Lower lobe of right lung (tissue), 2 donors: ENCODE measurements at places on chromosomes 6 and 20.

DNA sequence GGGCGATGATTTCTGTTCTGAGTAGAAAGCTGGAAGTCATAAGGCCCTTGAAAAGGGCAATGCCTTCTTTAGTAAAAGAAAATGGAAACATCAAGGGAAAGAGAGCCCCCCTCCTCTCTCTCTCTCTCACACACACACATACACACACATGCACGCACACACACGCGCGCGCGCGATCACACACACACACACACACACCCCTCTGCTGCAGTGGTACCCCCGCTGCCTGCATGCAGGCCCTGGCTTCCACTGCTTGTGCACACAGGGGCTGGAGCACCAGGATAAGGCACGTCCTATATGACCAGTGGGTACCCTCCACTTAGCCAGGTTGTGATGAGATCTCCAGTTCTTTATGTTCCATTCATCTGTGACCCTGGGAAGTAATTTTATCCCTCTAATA, 300.9 kb downstream of the SLC35F1 start:
- no peak for DNase-seq

GRCh38 chr6:27043244-27043643, 204.3 kb upstream of the PRSS16 start:
- no peak for DNase-seq

DNA sequence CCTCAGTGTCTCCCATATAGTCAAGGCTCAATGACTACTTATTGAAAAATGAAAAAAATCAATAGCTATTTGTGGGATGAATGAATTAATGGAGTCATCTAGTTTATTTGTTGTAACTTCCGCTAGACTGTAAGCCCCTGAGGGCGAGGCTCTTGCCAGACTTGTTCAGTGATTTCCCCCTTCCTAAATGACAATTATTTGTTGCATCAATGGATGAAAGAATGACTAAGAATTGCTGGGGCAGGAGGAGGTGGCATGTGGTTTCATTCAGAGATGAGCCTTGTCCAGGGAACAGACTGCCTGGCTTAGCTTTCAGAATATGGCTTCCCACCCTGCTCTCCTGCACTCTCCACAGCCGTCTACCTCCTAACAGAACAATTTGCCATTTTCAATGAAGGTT, 1.1 kb upstream of the PRELID3B start:
- DNase-seq: no peak

- DNase-seq: no peak
Measured at GRCh38 chr6:51648236-51648635, 439.2 kb downstream of the PKHD1 start.

DNA sequence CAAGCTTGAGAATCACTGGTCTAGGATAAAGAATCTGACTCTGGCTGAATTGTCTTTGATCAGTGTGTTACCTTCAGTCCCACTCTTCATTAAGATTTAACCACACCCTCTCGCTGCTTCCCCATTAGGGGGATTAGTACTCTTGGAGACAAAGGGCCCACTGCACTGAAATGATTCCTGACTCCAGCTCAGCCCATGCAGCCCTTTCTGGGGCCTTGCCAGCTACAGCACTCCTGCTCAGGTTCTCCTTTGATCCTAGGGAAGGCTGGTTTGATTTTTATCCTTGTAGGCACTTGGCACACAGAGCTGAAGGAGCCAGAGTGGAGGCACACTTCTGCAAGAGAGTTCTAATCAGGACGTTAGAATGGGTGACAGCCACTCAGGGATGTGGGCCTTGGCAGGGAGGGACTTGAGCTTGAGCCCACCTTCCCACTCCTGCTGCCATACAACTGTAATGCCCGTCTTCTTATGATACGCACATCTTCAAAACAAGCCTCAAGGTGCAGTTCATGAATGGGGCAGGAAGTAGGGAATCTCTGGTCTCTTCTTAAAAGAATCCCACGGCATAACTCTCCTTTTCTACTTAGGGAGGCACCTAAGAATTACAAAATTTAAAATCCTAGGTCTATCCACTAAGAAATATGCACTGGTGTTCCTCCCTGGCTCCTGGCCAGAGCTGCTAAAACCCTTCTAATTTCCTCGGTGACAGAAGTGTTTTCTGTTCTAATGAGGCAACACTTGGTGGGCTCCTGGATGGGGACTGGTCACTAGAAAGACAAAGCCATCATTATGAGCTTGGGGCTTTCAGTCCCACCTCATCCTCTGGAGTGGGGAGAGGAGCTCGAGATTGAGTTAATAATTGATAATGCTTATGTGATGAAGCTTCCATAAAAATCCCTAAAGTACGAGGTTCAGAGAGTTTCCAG, 1.5 kb upstream of the SLA2 start:
- DNase-seq: no peak

DNA sequence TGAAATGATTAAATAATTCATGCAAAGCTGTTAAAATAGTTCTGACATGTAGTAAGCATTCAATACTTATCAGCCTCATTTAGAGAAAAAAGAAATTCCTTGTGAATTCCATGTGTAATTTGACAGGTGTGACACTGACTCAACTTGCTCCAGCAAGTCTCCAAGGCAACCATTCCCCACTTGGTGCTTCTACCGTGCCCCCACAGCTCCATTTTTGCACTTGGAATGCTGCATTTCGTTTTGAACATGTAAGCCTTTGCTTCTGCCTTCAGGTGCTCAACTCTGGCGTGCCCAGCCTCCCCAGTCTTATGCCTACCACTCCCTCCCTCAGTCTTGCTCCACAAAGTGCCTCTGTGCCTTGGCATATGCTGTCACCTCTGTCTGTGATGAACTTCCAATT, 760.6 kb upstream of the CHD6 start:
- DNase-seq: no peak

DNA sequence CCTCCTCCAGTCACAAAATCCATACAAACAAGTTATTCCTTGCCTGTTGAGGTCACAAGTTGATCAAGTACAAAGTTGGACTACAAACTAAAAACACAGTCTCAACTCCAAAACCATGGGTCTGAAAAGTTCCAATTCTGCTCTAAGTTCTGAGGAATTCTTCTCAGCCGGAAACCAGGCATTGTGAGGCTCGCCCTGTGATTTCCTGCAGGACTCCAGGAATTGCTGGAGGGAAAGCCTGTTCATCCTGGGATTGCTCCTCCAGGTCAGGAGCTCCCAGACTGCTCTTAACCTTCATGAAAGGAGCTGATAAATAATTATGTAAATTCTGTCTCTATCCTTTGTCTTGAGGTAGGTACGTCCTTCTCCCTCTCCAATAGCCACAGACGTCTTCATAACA, 8.5 kb downstream of the TRAM2 start:
- DNase-seq: no peak

DNA sequence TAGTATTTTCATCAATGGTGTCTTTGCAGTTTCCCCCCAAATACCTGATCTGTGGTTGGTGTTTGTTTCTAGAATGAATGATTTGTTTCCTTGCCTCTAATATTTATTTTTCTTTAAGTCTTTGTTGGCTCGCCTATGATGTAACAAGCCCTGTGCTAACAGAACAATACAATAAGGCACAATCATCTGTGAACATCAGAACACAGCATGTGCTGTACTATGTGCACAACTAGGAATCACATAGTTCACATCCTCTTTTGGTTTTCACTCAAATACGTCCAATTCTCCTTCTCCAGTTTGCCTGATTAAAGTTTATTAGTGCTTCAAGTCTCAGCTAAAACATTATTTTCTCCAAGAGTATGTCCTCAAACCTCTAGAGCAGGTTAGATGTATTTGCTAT, 613.1 kb downstream of the EPHA7 start:
- DNase-seq: no peak

DNA sequence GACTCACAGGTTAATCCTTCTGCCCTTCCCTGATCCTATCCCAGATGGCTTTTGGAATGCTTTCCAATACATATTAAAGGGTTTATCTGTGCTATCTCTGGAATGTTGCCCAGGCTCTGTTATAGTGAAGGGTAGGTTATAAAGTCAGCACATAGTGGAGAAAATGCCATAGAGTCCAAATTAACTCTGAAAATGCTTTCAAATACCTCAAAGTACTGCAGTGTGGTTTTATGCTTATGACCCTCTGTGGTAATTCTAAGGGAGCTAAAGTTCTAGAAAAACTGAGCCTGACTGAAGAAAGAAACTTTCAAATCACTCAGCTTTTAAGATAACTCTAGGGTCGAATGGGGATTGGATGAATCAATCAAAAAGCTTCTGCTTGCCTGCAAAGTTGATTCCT, 159.8 kb downstream of the PLCB1 start:
- DNase-seq: no peak

GRCh38 chr6:26571592-26572296, 25.0 kb upstream of the ABT1 start:
- DNase-seq: no peak

- DNase-seq: no peak
Measured at GRCh38 chr6:107396211-107396610, 63.2 kb downstream of the PDSS2 start.

DNA sequence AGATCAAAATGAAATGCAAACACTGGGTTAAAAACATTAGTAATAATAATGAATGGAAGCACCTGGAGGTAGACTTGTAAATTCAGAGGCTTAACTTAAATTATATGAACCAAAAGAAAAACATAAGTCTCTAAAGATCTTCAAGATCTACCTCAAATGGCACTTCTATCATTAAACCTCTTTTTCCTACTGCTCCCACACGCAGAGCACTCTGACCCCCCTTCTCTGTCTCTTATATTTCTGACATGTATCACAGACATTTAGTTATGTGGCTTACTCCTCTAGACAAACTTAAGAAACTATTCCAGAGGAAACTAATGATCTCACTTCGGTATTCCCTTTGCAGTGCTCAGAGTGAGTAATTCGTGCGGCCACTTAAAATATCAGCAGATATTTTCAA, 1.1 kb downstream of the TBC1D32 start:
- no peak for DNase-seq

- DNase-seq: no peak
Measured at GRCh38 chr6:40778196-40778595, 191.0 kb upstream of the LRFN2 start.

- no peak for DNase-seq
Measured at GRCh38 chr6:83309344-83309743, 116.2 kb downstream of the RWDD2A start.

- no peak for DNase-seq
Measured at GRCh38 chr6:33116417-33116816, 40.6 kb downstream of the HLA-DPB1 start.
